ENCODE measurements at places on chromosomes 3 and 15.

DNA sequence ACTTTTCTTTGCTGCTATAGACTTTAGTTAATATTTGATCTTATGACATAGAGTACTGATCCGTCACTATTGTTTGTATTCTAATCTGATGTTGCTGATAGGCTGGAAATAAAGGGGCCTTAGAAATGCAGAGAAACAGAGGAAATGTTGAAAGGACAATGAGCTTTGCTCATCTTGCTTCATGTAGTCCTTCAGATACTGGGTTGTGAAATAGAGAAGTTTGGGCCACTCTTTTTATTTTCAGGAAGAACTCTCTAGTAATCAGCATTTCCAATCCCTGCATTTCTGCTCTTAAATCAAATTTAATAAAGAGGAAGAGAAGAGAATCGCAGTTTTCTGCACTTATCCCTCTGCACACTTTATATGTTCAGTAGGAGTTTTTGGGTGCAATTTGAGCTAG lies 192.8 kb upstream of the THBS1 start:
- DNase-seq = no peak

DNA sequence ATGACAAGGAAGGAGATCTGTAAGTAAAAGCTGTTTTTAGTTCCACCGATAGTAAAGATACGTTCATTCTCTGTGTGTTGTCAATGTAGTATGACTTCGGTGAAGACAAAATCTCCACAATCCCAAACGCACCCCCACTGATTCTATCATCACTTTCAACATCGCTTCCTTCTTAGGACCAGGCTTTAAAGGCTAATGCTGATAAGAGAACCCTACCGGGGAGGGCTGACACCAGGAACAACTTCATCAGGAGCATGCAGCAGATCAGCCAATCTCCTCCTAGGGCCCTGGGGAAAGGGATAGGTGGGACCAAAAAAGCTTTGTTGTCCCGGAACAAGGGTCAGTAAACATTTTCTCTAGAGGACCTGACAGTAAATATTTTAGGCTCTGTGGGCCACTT lies 334.1 kb downstream of the VPS13C start:
- DNase-seq = no peak

GRCh38 chr3:150278195-150278594 lies 129.9 kb upstream of the TSC22D2 start:
- no peak for DNase-seq

- no peak for DNase-seq
Observed at GRCh38 chr3:468172-468571, 271.6 kb downstream of the CHL1 start.

DNA sequence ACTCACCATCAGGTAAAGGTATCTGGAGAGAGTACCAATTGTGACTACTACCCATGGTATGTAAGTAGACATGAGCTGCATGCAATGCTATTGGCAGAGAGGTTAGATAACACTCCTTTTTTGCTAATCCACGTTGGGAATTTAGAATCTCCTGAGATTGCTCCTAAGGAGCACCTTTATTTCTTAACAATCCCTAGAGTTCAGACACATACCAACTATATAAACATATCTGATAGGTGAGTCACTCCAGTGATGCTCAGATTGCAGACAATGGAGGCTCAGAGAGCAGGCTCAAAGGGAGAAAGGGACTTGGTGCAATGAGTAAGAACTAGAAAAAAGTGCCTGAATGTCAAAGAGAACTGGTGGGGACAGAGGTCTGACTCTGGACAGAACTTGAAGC lies 47.0 kb upstream of the LRRFIP2 start:
- DNase-seq = no peak

DNA sequence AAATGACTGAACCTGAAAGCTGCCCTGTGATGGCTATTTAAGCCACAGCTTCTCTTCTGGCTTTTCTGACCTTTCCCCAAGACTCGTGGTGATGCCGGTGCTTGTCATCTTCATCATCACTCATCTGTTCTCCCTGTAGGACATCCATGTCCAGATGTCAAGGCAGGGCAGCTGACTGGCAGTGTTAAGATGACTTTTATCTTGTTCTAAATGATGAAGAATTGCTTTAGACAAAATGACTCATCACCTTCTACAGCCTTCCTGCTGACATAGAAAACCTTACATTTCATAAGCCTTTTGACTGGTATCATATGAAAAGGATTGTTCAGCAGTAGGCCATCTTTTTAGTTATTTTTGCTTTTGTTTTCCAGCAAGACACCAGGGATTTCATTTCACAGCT lies 67.0 kb upstream of the GPR149 start:
- no peak for DNase-seq
